ENCODE measurements at places on chromosomes 2 and 18. TPM values are rescaled to one million over a fixed set of nuclear protein-coding genes. Genes with fewer than 3 reads are reported as not detected.
A peak's percentile ranks its signal among the peaks of the same experiment; 100 is the strongest.

DNA sequence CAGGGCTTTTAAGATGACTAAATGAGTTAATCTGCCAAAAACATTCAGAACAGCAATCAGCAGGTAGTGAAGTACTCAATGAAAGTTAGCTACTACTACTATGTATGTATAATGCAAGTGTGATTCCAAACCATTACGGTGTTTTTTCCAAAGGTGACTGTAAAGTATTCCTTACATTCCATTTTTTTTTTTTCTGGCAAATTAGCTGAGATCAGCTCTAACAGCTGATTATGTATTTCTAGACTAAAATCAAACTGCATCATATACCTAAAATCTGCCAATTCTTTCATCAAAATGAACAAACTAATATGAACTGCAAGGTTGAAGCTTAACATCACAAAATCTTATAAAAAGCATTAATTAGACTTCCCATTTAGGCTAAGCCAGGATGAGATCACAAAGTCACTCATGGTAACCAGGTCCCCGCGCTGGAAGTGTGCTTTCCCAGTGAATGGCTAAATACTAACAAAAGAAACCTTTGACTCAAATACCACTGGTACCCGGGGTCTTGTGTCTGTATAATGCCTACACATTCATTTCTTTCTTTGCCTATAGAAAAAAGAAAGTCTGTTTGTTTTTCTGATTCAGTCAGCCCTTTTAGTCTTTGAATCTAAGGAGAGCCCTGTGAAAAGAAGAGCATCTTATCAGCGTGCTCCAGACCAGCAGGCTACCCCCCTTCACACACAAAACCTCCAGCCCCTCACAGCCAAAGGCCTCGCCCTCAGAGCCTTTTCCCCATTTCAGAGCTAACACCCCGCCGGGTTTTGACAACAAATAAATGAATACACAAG is 88.3 kb downstream of the RBMS1 start:
- DNase-seq, result peak; percentile 14
- H3K27ac ChIP-seq, result peak overlapping the region; percentile 77
- peak overlapping the region; percentile 95 for H3K4me3 ChIP-seq
- H3K27me3 ChIP-seq, result peaks cover 86% of the 10 kb centered on the region
- H3K4me1 ChIP-seq, result peaks cover 50% of the 10 kb centered on the region
- H3K36me3 ChIP-seq, result no peaks in the 10 kb centered on the region

DNA sequence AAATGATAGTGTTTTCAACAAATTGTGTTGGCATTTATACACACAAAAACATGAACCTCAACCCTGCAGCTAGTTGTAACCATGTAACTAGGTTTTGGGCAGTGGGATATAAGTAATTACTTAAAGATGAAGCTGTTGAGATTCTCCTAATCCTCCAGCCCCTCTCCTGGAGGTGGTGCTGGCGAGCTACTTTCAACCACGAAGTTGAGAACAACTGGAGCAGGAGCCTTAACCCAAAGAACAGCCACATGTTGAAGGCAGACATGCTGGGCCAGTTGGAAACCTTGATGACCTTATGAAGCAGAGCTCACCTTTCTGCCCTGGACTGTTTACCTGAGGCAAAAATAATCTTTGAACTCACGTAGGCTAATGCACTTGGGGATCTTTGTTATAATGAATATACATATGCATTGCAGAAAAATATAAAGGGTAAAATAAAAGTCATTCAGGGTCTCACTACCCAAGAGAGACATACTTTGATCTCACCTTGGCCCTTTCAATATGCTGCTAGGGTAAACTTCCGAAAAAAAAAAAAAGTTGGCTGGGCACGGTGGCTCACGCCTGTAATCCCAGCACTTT is 89.6 kb upstream of the NPAS2 start:
- H3K4me3 ChIP-seq, result no peak overlapping the region
- H3K27ac ChIP-seq, result no peak overlapping the region
- DNase-seq, result peak; percentile 21
- no peaks in the 10 kb centered on the region for H3K36me3 ChIP-seq
- peaks cover 14% of the 10 kb centered on the region for H3K4me1 ChIP-seq
- no peaks in the 10 kb centered on the region for H3K27me3 ChIP-seq

- peaks cover 23% of the 10 kb centered on the region for H3K4me1 ChIP-seq
- no peak for DNase-seq
- H3K27me3 ChIP-seq, result peaks cover 13% of the 10 kb centered on the region
- H3K27ac ChIP-seq, result peak overlapping the region; percentile 94
- H3K36me3 ChIP-seq, result no peaks in the 10 kb centered on the region
- H3K4me3 ChIP-seq, result peak overlapping the region; percentile 97
Measured at GRCh38 chr2:128026448-128027277, 1.2 kb downstream of the SAP130 start.

- H3K27ac ChIP-seq, result no peak overlapping the region
- peaks cover 4% of the 10 kb centered on the region for H3K36me3 ChIP-seq
- no peak overlapping the region for H3K4me3 ChIP-seq
- no peaks in the 10 kb centered on the region for H3K4me1 ChIP-seq
- H3K27me3 ChIP-seq, result no peaks in the 10 kb centered on the region
Measured at GRCh38 chr2:233996000-233996399, 54.5 kb upstream of the SPP2 start.

DNA sequence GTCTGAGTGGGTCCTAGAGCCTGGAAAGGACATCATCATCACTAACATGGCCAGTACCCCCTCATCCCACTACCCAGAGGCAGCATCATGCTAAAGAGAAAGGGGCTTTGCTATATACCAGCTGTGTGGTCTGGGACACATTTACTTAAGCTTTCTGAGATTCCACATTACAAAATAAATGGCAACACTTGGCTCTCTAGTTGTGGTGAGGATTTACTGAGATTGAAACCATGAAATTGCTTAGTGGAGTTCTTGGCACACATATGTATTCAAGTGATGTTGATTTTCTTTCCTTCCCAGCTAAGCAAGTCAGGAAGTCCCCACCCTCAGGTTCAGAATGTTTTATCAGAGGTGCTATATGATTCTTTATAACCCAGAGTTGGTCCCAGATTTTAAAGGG is 362.0 kb downstream of the CLIP4 start:
- H3K4me3 ChIP-seq, result no peak overlapping the region
- peaks cover 15% of the 10 kb centered on the region for H3K36me3 ChIP-seq

DNA sequence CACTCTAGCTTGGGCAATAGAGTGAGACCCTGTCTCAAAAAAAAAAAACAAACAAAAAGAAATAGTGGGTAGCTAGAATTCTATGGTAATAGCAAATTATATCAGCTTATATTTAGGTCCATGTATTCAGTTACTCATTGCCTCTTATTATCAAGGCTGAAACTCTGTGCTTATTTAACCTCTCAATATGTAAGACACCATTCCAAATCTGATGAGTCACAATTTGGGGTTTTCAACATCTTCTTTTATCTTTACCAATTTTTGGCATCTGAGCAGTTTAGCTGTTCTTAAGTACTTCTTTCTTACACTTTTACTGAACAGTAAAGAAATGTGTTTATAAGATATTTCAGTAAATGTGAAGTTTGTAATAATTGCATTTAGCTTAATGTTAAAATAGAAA is 69.3 kb downstream of the TTC27 start:
- no peaks in the 10 kb centered on the region for H3K4me1 ChIP-seq
- no peak overlapping the region for H3K4me3 ChIP-seq
- no peak overlapping the region for H3K27ac ChIP-seq
- no peaks in the 10 kb centered on the region for H3K36me3 ChIP-seq
- DNase-seq, result no peak
- H3K27me3 ChIP-seq, result no peaks in the 10 kb centered on the region

DNA sequence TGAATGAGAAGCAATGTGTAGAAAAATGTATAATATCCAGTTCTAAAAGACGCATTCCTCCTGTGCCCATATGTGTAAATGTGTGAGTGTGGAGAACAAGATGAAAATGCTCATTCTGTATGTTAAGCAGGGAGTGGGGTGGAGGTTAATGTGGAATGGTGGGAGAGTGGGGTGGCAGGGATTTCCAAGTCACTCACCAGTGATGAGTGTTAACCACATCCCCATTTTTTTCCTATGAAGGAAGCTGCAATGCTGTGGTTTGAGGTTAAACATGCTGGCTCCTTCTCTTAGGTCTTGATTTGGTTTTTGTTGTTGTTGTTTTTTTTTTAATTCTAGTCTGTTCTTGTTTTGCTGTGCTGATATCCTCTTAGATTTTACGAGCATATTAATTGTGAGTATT is 169.4 kb downstream of the NEDD4L start:
- H3K4me3 ChIP-seq, result no peak overlapping the region
- H3K27me3 ChIP-seq, result no peaks in the 10 kb centered on the region
- H3K4me1 ChIP-seq, result peaks cover 22% of the 10 kb centered on the region

DNA sequence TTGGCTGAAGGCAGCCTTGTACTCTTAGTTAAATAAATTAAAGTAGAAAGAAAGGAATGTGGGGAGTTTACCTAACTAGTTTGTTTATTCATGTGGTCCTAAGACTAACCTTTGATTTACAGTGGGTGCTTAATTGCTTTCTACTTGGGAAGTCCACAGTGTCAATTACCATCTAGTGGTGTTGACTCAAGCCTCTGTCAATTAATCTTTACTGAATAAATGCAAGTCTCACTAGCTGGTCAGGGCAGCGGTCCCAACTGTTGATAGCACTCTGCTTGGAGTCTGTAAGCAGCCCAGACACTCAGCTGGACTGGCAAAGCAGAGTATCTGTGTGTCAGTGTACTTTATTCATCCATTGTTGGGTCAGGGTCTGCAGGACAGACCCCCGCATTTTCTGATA is 15.8 kb downstream of the ZNF514 start:
- H3K27ac ChIP-seq, result no peak overlapping the region
- peaks cover 78% of the 10 kb centered on the region for H3K36me3 ChIP-seq
- no peak for DNase-seq
- no peaks in the 10 kb centered on the region for H3K27me3 ChIP-seq

GRCh38 chr2:84919885-84920580 is 14.6 kb downstream of the TMSB10 start:
- peaks cover 23% of the 10 kb centered on the region for H3K4me1 ChIP-seq
- no peaks in the 10 kb centered on the region for H3K27me3 ChIP-seq
- H3K36me3 ChIP-seq, result no peaks in the 10 kb centered on the region
- no peak overlapping the region for H3K4me3 ChIP-seq
- peak overlapping the region; percentile 92 for H3K27ac ChIP-seq
- DNase-seq, result no peak

DNA sequence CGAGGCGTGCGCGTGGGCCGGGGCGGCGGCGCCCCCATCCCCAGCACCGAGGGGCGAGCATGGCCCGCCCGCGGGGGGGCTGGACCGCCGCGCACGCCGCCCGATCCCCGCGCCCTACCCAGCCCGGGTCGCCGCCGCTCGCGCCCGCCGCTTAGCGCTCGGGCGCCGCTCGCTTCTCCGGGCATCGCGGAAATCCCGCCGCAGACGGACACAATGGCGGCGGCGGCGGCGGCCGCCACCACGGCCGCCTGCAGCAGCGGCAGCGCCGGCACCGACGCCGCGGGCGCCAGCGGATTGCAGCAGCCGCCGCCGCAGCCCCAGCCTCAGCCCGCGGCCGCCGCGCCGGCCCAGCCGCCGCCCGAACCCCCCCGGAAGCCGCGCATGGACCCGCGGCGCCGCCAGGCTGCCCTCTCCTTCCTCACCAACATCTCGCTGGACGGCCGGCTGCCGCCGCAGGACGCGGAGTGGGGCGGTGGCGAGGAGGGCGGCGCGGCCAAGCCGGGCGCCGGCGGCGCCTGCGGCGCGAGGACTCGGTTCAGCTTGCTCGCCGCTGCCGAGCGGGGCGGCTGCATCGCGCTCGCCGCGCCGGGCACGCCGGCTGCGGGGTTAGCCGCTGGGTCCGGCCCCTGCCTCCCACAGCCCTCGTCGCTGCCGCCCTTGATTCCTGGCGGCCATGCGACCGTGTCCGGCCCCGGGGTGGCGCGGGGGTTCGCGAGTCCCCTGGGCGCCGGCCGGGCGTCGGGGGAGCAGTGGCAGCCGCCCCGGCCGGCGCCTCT is 453 bp downstream of the CABLES1 start:
- peaks cover 11% of the 10 kb centered on the region for H3K4me1 ChIP-seq
- H3K36me3 ChIP-seq, result no peaks in the 10 kb centered on the region
- H3K4me3 ChIP-seq, result no peak overlapping the region
- peaks cover 72% of the 10 kb centered on the region for H3K27me3 ChIP-seq

DNA sequence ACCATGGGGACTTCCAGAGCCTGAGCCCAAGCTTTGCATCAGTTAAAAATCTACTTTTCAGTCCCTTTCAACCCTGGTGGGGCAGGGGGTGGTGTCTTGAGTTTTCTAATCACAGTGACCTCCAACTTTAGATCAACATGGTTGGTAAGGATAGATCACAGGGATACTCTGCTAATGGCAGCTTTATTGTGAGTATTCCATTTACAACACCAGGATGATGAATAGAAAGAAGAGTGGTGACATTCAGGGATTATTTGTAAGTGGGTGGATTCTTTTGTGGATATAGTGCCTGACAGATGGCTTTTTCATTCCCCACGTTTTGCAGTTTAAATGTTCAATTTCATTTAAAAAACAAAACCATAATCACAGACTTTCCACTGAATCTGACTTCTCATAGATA is 51.3 kb downstream of the ZNF532 start:
- no peaks in the 10 kb centered on the region for H3K27me3 ChIP-seq
- H3K27ac ChIP-seq, result no peak overlapping the region
- peaks cover 42% of the 10 kb centered on the region for H3K36me3 ChIP-seq
- H3K4me1 ChIP-seq, result peaks cover 53% of the 10 kb centered on the region
- H3K4me3 ChIP-seq, result no peak overlapping the region

- H3K27me3 ChIP-seq, result no peaks in the 10 kb centered on the region
- H3K36me3 ChIP-seq, result no peaks in the 10 kb centered on the region
- H3K4me1 ChIP-seq, result peaks cover 8% of the 10 kb centered on the region
- no peak for DNase-seq
- H3K27ac ChIP-seq, result no peak overlapping the region
- no peak overlapping the region for H3K4me3 ChIP-seq
Measured at GRCh38 chr2:64359171-64359891, 94.6 kb upstream of the LGALSL start.

- H3K27me3 ChIP-seq, result no peaks in the 10 kb centered on the region
- no peak for DNase-seq
- H3K36me3 ChIP-seq, result peaks cover 3% of the 10 kb centered on the region
- H3K4me1 ChIP-seq, result peaks cover 23% of the 10 kb centered on the region
Measured at GRCh38 chr2:191923652-191923997, 76.7 kb upstream of the CAVIN2 start.

DNA sequence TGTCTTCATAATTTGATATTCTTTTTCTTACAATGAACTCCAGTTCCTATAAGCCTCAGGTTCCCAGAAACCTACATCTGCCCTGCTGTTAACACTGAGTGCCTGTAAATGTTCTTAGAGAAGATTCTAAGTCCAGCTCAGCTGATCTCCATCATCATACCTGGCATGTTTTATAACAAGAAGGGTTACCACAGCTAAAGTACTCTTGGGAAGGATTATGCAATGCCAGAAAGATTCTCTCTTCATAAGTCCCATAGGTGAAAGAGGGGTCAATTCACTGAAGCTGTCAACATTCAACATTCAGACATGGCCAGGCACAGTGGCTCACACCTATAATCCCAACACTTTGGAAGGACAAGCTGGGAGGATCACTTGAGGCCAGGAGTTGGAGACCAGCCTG is 31.3 kb upstream of the PTPN4 start:
- DNase-seq, result no peak
- H3K4me3 ChIP-seq, result no peak overlapping the region
- H3K4me1 ChIP-seq, result peaks cover 10% of the 10 kb centered on the region
- H3K27me3 ChIP-seq, result no peaks in the 10 kb centered on the region
- H3K27ac ChIP-seq, result no peak overlapping the region

GRCh38 chr2:30026091-30027055 is 105.0 kb upstream of the ALK start:
- H3K36me3 ChIP-seq, result no peaks in the 10 kb centered on the region
- DNase-seq, result peak; percentile 63
- peak overlapping the region; percentile 59 for H3K27ac ChIP-seq
- H3K4me3 ChIP-seq, result no peak overlapping the region
- H3K27me3 ChIP-seq, result peaks cover 14% of the 10 kb centered on the region

Gene ARMC9
- total RNA-seq, result 35.2 TPM

Gene LRRC30
- total RNA-seq, result not detected

Gene HOXD10
- not detected for total RNA-seq

Gene HRH4
- not detected for total RNA-seq

Gene ALPI
- not detected for total RNA-seq

Gene ARHGAP15
- total RNA-seq, result 2.8 TPM

Gene PLCL1
- 0.32 TPM for total RNA-seq

Data from neural crest cell (in vitro differentiated cells).